ENCODE measurements at places on chromosomes 11 and 22.

DNA sequence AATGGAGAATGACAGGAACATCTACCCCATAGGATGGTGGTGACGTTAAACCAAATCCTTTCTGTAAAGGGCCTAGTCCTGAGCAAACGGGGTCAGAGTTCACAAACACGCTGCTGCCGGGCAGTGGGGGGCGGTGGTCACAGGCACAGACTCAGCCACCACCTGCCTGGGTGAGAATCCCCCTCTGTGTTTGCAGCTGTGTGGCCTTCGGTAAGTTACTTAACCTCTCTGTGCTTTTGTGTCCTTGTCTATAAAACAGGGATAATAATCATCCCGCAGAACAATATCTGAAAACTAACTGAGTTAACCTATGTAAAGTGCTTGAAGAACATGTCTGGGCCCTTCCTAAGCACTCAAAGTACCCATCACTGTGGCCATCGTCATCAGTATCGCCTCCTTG lies 26.0 kb upstream of the PDGFB start:
- no peak for DNase-seq

GRCh38 chr22:44271732-44272400 lies 40.9 kb downstream of the SHISAL1 start:
- no peak for DNase-seq

- DNase-seq, result no peak
Measured at GRCh38 chr11:13137844-13138301, 128.8 kb downstream of the RASSF10 start.

DNA sequence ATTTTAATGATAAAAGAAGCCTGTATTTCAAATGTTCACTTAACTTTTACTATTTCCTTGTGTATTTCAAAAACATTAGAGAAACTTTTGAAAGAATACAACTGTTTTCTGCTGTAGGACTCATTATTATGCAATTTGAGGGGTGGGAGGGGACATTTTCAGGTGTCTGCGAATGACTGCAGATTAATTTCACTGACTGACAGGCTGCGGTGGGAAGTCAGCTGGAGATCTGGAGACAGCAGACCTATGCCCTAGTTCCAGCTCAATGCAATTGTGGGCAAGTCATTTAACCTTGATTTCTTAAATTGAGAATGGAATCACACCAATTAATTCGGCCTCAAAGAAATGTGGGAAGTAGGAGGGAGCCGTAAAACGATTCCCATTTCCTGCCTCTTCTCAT lies 128.7 kb downstream of the ARL14EP start:
- no peak for DNase-seq

DNA sequence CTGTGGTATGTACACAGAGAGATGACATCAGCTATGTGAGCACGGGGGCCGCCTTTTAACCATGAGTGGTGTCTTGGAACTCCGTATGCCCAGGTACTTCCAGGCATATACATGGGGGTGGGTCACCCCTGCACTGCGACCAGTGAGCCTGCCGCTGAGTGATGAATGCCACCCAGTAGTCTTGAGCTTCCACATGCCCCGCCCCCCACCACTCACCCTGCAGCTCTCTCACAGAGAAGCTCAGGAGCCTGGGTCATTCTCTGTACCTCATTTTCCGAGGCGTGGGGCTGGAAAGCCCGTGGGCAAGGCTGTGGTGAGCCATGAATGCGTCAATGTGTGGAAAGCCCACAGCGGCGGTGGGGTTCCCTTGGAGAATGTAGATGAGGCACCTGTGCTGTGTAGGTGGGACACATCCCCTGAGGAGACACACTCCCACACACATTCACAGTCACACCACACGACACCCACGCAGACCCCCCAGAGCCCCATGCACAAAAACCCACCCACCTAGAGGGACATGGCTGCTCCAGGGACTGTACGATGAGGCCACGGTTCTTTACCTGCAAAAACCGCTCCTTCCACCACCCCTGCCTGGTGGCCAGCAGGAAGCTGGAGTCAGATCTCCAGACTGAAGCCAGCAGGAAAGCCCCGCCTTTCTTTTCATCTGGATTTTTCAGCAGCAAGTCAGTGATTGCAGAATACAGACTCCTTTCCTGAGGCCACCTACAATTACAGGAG lies 67.6 kb downstream of the PIWIL3 start:
- DNase-seq, result no peak

- DNase-seq, result no peak
Measured at GRCh38 chr11:62669420-62670161, 1.9 kb upstream of the UQCC3 start.

- DNase-seq, result no peak
Measured at GRCh38 chr11:110691926-110692325, 20.3 kb downstream of the ARHGAP20 start.

- no peak for DNase-seq
Measured at GRCh38 chr11:73271936-73272679, at the start of gene P2RY6. TSS of gene P2RY6 (plus strand) at chr11:73272338. CDS start at chr11:73296519, 24,181 bp downstream.

Data from stimulated activated CD4-positive, alpha-beta T cell treated with anti-CD3 and anti-CD28 coated beads, TNF-alpha, amount 100 ng/mL, for 4 hours (primary cell).